Astrocyte of the spinal cord (primary cell): ENCODE measurements at places on chromosomes 5 and 9.
A peak's percentile ranks its signal among the peaks of the same experiment; 100 is the strongest.

GRCh38 chr5:27472000-27472763 lies 433.8 kb upstream of the CDH9 start:
- DNase-seq = peak; percentile 2

GRCh38 chr9:32931129-32931528 lies 70.3 kb downstream of the APTX start:
- DNase-seq = no peak

DNA sequence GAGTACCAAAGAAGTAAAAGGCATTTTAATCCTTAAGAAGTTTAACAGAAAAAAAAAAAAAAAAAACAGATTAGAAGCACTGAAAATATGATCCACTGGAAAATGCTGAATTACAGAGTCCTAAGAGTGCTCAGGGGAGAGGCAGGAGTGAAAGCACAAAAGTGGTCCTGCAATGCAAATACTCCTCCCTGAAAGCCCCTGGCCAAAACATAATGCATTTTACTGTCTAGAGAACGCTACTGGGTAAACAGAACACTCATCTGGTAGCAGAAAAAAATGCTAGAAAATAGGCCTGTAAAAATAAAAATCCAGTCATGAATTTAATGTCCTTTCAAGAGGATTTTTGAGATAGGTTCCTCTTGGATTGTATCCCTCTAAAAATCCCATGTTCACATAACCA lies 81.9 kb downstream of the ADAMTS12 start:
- DNase-seq = no peak

- DNase-seq = peak; percentile 95
These were observed 129.6 kb downstream of the TLE1 start for GRCh38 chr9:81559709-81560108.

DNA sequence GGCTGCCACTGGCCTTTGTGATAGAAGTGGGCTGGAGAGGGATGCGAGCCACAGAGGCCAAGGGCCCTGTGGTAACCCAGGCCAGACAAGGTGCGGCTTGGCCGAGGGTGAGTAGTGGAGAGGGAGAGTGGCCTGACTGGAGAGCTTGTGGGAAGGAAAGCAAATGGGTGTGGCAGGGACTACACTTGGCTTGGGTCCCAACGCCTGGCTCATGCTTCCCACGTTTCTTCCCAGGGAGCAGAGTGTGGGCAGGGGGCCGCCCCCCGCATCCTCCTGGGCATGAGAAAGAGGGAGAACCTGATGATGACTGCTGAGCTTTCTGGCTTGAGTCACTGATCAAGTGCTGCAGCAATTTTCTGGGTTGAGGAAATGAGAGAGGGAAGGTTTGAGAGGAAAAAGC lies 95.7 kb downstream of the ANKH start:
- DNase-seq = peak; percentile 67

- DNase-seq = peak; percentile 65
These were observed 25.7 kb upstream of the KLF9 start for GRCh38 chr9:70439991-70440706.

DNA sequence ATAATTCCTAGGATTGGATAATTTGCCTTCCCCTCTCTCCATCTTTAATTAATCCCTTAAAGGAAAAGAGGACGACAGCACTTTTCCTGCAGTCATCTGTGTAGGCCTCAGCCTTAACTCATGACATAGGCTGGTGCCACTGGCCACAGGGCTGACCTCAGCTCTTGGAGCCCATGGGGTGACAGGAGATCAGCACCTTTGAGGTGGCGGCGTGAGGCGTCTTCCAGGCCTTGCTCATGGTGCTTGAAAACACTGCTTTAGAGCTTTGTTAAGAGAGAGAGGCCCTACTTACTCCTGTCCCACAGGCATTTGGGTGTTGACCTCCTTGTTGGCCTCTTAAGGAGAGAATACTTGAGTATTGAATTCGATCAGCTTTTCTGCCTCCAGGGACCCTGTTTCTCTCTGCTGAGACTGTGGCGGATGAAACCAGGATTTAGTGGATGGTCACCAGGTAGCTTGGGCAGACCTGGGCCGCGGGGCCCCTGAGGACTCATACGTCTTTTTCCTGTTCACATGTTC lies 23.4 kb downstream of the TENT4A start:
- DNase-seq = no peak

GRCh38 chr5:68215898-68216244 lies 315 bp downstream of the PIK3R1 start:
- DNase-seq = no peak

DNA sequence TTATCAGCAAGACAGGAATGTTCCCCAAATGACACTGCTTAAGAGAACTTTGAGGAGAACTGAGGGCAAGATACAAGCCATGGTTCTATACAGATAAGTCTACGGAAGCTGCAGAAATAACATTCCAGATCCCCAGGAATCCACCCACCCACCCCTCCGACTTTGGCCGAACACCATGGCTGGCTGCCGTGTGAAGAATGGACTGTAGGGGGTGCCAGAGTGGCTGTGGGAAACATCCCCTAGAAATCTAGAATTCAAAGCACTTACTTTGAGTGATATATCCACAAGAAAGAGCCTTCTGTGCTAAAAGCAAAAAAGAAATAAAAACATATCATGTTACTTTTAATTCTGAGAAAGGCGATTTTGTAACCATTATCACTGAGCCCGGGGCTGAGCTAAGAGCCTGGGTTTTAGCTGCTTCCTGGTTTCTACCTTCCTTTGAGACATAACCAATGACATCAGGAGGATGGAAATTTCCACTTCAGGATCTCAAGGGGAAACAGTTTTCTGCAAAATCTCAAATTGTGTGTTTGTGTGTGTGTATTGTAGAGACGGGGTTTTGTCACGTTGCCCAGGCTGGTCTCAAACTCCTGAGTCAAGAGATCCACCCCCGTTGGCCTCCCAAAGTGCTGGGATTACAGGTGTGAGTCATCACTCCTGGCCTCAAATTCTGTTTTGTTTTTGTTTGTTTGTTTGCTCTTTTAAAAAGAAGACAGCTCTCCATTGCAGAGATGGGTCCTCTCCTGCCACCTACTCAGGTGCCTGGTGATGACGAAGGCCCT lies 36.4 kb downstream of the GGTA1 start:
- no peak for DNase-seq

DNA sequence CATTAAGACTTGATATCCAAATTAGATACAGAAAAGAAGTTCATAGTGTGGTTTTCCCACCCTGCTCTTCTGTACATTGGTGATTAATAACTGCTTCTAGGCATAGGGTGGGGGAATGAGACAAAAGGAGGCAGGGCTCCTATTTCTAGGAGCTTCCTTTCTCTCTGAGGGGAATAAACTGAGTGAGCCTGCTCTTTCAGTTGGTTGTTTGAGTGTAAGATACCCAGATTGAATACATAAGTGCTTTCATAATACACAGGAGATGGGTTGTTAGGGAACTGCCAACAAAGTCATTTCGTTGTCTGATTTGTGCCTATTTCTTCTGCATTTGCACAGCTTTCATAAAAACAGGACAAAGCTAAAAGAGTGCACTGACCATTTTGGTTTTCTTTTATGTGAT lies 48.9 kb upstream of the TTC23L start:
- peak; percentile 19 for DNase-seq

DNA sequence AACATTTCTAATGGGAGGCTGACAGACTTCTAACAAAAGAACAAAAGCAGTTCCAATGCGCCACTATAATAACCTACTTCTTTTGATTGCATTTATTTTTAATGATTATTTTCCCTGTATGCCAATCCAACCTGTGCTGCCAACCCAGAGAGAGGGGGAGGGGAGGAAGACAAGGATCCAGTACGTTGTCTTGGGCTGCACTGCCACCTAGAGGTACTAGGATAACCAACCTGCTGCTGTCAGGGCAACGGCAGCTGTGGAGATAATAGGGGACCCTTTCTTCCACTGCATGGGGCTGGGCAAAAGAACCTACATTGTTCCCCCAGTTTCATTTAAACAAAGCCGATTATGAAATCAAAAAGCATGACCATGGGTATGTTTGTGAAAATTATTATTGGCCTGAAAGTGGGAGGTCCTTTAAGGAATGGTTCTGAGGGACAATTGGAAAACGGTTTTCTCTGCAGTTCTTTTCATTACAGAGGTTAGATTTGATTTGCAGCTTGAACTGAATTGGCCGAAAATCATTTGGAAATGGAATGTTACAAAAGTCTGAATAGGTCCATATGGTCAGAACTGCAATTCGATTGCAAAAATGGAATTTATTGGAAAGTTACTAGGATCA lies 101.3 kb downstream of the RASEF start:
- peak; percentile 74 for DNase-seq

DNA sequence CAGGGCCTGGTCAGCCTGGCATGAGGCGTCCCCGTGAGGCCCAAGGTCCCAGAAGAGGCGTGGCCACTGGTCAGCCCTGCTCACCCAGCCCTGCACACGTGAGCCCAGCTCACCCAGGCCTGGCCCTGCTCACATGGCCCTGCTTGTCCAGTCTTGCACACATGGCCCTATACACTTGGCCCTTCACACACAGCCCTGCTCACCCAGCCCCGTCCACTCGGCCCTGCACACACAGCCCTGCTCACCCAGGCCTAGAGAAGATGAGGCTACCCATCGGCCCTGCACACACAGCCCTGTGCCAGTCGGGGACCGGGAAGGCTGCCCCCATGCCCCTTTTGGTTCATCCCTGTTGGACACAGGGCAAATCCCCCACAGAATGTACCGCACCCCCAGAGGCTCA lies 28.4 kb downstream of the ZDHHC11B start:
- no peak for DNase-seq

GRCh38 chr9:135474915-135475314 lies 4.7 kb upstream of the PPP1R26 start:
- DNase-seq = no peak
